MV-4-11 (cell line): ENCODE measurements at places on chromosomes 12 and 14.

GRCh38 chr12:67111182-67111581 lies 158.0 kb upstream of the CAND1 start:
- DNase-seq: no peak

DNA sequence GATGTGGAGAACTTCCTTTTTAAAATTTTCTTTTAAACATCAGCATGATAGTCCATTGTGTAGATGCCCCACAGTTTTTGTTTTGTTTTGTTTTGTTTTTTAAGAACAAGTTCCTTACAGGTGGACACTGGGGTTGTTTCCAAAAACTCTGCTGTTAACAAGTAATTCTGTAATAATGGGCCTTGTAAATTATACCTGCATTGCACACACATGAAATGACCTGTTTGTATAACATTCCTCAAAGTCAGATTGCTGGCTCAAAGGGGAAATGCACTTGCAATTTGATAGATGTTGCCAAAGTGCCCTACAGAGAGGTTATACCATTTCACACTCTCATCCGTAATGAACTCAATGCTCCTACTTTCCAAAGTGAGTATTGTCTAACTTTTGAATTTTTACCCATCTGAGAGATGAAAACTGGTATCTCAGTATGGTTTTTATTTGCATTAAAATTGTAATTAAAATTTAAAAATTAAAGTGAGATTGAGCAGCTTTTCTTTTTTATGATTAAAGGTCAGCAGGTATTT lies 89.2 kb downstream of the SPPL3 start:
- DNase-seq: no peak

DNA sequence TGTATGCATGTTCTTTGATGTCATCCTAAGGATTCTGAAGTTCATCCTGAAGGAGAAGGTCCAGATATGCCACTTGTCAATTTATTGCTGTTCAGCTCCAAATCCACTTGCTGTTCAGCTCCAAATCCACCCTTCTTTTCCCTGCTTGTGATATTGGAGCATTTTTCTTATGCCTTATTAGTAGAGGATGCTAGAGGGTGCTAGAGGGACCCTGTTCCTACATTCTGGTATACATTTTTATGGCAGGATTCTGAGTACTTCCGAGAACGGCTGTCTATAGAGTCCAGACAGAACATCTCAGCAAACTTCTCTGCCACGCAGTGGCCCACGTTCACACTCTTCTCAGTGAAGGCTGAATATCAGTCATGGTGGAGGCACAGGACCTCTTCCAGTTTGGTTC lies 406.7 kb downstream of the NOVA1 start:
- no peak for DNase-seq

- DNase-seq: peak; percentile 80
Measured at GRCh38 chr14:73784181-73784987, 67.2 kb upstream of the PTGR2 start.

DNA sequence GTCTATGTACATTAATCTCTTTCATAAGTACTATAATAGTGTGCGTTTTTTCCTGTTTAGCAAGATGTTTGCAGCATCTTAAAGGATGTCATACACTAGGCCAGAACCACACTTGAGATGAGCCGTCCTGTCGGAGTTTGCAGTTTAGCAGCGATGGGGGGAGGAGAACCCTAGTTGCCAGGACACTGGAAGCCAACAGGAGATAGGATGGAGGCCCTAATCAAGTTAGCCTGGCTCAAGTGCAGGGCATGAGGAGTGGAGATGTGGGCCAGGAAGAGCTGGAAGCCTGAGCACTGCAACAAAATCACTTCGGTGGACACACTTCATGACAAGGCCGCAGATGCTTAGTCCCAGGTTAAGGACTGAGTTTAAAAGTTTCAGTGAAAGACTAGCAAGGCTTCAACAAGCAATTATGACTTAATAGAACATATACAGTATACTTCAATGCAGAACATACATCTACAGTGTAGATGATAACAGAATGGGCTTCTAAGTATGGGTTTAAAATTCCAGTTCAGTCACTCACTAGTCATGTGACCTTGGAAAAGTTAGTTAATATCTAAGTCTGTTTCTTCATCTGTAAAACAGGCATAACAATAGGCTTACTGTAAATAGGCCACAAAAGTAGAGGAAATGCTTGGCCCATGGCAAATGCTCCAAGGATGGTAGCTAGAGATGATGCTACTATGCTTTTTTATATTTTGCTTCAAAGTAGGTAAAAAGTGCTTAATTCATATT lies 77.1 kb downstream of the PTPN21 start:
- no peak for DNase-seq
